ENCODE measurements at places on chromosomes 12 and 14.

GRCh38 chr12:104741077-104741476, 217.0 kb downstream of the SLC41A2 start:
- no peak for DNase-seq

DNA sequence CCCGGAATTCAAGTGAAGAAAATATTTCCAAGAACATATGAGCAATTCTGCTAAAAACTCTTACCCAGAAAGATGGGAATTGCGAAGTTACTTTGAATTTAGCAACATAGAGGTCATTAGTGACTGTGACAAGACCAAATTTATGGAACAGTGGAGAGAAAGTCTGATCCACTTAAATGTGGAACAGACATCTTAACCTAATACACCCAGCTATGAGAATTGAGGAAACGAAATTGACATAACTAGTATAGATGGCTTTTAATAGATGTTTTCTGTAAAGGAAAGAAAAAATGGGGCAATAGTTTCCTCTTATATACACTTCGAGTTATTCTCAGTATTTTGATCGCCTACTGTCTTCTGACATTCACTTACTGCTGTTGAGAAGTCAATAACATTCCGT, 4.6 kb downstream of the OVCH1 start:
- no peak for DNase-seq

DNA sequence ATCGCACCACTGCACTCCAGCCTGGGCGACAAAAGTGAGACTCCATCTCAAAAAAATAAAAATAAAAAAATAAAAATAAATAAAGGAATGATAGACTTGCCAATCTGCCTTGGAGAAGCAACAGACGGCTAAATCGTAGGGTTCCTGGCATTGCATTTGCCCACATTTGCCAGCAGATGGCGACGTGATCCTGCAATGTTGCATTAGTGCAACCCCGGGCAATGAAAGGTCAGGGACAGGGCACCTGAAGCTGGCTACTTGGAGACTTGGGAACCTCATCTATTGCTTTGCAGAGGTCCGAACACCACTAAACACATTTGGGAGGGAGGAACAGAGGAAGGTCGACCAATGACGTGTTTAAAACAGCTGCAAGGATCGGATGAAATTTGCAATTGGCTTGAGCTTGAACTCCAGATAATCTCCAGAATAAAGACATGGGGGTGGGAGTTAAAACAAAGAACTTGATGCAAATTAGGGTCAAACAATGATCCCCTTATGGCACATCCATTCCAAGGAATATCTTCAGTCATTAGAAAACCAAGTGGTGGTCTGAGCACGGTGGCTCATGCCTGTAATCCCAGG, 34.6 kb downstream of the SPRING1 start:
- peak; percentile 45 for DNase-seq

- no peak for DNase-seq
These were observed 12.8 kb upstream of the PRKD1 start for GRCh38 chr14:29940482-29940881.

DNA sequence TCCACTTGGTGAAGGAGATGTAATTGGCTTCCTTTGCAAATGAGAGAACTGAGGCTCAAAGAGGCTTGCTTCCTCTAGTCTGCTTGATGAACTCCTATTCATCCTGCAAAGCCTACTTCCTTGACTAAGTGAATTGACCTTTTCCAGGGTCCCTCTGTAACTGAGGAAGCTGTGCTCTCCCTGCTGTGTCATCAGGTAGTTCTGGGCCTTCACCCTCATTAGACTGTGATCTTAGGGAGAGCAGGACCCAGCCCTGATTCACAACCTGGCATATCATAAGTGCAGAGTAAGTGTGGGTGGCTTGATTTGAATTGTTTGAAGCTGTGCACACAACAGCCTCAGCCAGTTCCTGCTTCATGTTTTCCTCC, 16.3 kb downstream of the ASB2 start:
- no peak for DNase-seq

- no peak for DNase-seq
These were observed 1.5 kb downstream of the TCP11L2 start for GRCh38 chr12:106304001-106304421.

- no peak for DNase-seq
These were observed 33.1 kb downstream of the C12orf42 start for GRCh38 chr12:103462675-103463074.

- no peak for DNase-seq
These were observed 10.8 kb downstream of the SMIM41 start for GRCh38 chr12:52090291-52090690.

GRCh38 chr14:92037989-92038388, 1.9 kb downstream of the TRIP11 start:
- DNase-seq, result no peak

GRCh38 chr12:18467620-18468245, 206.4 kb downstream of the PIK3C2G start:
- no peak for DNase-seq

GRCh38 chr12:24230061-24230701, 280.7 kb upstream of the SOX5 start:
- no peak for DNase-seq

DNA sequence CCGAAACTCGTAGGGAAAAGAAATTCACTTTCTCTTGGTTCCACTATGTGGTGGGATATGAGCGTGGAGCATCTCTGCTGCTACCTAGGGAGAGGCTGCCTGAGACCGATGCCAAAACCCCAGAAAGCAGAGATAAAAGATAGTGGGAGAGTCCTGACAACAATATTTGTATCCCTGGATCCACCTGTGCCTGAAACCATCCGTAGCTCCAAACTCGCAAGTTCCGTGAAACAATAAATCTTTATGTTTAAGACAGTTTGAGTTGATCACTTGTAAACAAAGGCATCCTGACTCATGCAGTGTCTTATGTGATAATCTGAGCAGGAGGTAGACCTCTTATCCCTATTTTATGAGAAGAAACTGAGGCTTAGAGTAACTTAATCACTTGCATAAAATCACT, 2.9 kb downstream of the MAP1LC3B2 start:
- DNase-seq, result no peak

DNA sequence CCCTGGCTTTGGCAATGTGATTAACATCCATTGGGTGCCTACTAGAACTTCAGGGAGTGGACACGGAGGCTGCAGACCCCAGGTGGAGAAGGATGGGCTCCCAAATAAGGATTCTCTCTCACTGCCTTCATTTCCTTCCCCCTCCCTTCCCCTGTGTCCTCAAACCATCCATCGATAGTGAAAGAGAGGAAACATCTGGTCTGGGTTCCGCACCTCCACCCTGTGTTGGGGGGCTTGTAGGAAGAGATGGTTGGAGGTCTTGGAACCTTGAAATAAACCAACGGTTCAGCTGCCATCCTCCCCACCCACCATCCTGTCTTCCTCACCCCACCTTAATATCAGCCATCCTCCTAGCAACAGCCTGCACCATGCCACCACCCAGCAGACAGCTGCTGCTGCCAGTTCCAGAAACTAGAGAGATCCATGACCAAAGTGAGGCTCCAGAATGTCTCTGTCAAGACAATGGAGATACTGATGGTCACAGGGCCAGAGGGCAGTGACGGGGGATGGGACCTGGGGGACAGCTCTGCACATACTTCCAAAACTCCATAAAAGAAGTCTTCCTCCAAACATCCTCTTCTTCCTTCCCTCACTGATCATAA, 153.1 kb upstream of the CCND2 start:
- no peak for DNase-seq

GRCh38 chr12:123654129-123654701, 16.7 kb upstream of the TCTN2 start:
- DNase-seq, result no peak

- no peak for DNase-seq
These were observed 513 bp downstream of the BCAT1 start for GRCh38 chr12:24948420-24948756.

DNA sequence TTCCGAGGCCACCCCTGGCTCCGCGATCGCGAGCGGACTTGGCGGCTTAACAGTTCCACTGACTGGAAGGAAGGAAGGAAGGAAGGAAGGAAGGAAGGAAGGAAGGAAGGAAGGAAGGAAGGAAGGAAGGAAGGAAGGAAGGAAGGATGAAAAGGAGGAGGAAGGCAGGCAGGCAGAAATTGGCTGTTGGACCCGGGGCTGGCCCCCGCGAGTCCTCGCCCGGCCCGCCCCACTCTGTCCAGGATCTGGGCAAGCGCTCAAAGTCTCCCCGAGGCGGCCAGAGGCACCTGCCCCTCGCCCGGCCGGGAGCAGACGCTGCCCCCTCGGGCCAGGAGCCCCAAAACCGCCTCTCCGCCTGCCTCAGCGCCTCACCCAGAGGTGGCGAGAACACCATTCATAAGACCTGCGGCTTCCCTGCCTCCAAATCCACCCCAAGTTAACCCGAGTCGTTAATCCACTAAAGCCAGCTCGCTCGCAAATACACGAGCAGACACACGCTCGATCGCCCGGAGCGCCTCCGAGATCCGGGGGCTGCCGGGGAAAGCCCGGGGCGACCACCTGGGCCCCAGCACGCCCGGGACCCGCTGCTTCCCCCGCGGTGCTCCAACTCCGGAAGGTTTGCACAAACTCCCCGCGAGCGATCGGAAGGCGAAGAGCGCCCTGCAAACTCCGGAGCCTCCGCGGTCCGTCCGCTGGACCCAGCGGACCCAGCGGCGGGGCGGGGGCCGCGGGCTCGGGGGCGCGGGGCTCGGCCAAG, 844 bp downstream of the DPF3 start:
- no peak for DNase-seq

DNA sequence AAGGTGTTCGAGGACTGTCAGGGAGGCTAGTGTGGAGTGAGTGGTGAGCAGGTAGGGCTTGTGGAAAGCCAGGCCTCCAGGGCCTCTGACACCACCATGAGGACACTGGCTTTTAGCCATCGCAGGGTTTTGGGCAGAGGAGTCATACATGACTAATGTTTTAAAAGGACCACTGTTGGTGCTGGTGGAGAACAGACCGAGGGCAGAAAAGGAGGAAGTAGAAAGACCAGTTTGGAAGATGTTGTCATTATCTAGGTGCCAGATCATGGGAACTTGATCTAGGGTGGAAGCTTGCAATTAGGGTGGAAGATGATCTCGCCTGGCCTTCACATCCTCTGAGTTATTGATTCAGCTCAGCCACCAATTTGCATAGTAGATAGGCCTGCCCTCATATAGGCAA, 144.2 kb downstream of the C12orf75 start:
- DNase-seq, result no peak

DNA sequence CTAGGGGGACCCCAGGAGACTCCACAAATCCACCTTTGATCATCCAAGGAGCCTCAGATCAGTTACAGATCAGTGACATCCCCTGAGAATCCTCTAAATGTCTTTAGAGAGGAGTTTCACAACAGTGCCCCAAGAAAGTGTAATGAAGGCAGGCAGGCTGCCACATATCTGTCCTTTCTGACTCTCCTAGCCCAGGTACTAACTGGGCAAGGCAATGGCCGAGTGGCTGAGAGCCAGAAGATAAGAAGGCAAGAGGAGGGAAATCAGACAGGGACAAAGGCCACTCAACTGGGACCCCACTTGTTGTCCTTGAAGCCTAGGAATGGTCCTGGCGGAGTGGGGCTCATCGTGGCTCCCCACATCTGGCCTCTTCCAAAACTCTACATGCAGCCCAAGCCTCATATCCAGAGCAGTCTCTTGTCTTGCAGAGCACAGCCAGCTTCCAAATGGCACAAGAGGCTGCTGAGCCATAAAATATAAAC, 11.6 kb downstream of the ACTN1 start:
- no peak for DNase-seq

All from NCI-H446 (cell line).